ENCODE measurements at places on chromosomes 6 and 20.

- H3K4me3 ChIP-seq: no peak overlapping the region
- H3K27ac ChIP-seq: no peak overlapping the region
- no peak for DNase-seq
- no peaks in the 10 kb centered on the region for H3K36me3 ChIP-seq
- no peaks in the 10 kb centered on the region for H3K4me1 ChIP-seq
- no peaks in the 10 kb centered on the region for H3K27me3 ChIP-seq
These were observed 15.6 kb downstream of the HAO1 start for GRCh38 chr20:7924692-7925091.

- H3K27ac ChIP-seq: no peak overlapping the region
- H3K4me1 ChIP-seq: no peaks in the 10 kb centered on the region
- H3K36me3 ChIP-seq: no peaks in the 10 kb centered on the region
- DNase-seq: no peak
- H3K4me3 ChIP-seq: no peak overlapping the region
These were observed 88.8 kb downstream of the THEMIS start for GRCh38 chr6:127811900-127812570.

- peaks cover 1% of the 10 kb centered on the region for H3K4me1 ChIP-seq
- no peaks in the 10 kb centered on the region for H3K36me3 ChIP-seq
- H3K27me3 ChIP-seq: no peaks in the 10 kb centered on the region
- H3K4me3 ChIP-seq: no peak overlapping the region
- no peak overlapping the region for H3K27ac ChIP-seq
These were observed 149.9 kb upstream of the QKI start for GRCh38 chr6:163264662-163265035.

DNA sequence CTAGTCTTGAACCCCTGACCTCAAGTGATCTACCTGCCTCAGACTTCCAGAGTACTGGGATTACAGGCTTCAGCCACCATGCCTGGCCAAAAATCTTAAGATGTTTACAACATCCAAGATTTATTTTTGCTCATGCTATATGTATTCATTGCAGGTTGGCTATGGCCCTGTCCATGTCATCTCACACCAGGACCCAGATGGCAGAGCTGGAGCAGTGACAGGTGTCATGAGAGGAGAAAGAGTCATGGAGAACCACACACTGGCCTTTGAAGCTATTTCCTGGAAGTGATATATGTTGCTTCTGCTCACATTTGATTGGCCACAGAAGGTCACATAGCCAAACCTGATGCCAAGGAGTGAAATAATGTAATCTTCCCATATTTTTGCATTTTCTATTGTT is 13.8 kb upstream of the DDR1 start:
- no peaks in the 10 kb centered on the region for H3K4me1 ChIP-seq
- no peaks in the 10 kb centered on the region for H3K27me3 ChIP-seq
- no peak overlapping the region for H3K4me3 ChIP-seq
- no peak overlapping the region for H3K27ac ChIP-seq

DNA sequence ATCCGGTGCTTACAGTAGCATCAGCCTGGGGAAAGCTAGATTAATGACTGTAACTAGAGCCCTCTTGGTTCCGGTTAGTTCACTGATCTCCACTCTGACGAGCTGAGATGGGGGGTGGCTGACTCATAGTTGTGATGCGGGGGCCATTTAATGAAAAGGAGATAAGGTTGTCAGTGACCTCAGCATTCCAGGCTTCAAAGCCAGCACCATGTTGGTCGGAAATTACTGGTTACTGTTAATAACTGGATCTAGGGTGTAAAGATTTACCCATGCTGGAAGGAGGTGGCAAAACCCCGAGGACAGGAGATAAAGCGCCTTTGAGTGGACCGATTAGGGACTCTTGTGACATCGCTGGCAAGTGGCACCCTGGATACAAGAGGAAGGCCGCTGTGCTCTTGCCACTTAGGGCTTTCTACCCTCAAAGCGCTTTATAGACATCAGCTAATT is 21.1 kb downstream of the FOXC1 start:
- no peaks in the 10 kb centered on the region for H3K36me3 ChIP-seq
- H3K4me3 ChIP-seq: no peak overlapping the region
- H3K27me3 ChIP-seq: no peaks in the 10 kb centered on the region
- no peaks in the 10 kb centered on the region for H3K4me1 ChIP-seq
- no peak overlapping the region for H3K27ac ChIP-seq

GRCh38 chr6:45714741-45715507 is 300.7 kb downstream of the CLIC5 start:
- H3K36me3 ChIP-seq: no peaks in the 10 kb centered on the region
- H3K4me1 ChIP-seq: no peaks in the 10 kb centered on the region
- no peak overlapping the region for H3K4me3 ChIP-seq
- no peaks in the 10 kb centered on the region for H3K27me3 ChIP-seq
- H3K27ac ChIP-seq: no peak overlapping the region
- peak; percentile 35 for DNase-seq

DNA sequence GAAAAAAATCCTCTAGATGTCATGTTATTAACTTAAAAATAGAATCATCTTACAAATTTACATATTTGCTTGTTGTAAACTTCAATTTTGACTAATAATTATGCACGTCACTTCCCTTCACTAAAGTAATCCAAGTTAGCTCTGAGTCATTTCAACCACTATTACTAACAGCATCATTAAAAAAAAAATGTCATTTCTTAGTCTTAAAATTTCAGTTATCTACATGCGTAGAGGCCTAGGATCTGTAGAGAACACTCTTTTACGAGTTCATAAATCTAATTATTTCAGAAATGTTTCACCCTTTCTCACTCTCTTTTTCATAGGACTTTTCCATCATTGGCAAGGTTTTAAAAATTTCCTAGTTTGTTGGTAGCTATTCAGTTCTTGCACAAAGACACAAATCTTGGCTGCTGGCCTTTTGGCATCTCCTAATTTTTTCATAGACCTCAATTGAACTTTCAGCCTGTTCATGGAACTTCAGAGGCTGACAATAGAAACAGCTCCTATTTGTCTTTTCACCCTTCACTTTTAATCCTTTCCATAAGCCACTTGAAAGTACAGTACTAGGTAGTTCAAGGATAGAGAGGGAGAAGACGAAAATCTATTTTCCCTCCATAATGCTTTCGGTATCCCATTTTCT is 61.5 kb downstream of the OGFRL1 start:
- H3K4me3 ChIP-seq: no peak overlapping the region
- no peaks in the 10 kb centered on the region for H3K27me3 ChIP-seq
- H3K4me1 ChIP-seq: no peaks in the 10 kb centered on the region
- no peak overlapping the region for H3K27ac ChIP-seq
- DNase-seq: no peak
- no peaks in the 10 kb centered on the region for H3K36me3 ChIP-seq

GRCh38 chr6:108581237-108581931 is 20.7 kb downstream of the FOXO3 start:
- no peak for DNase-seq
- no peaks in the 10 kb centered on the region for H3K27me3 ChIP-seq
- H3K36me3 ChIP-seq: no peaks in the 10 kb centered on the region
- peaks cover 52% of the 10 kb centered on the region for H3K4me1 ChIP-seq
- peak overlapping the region; percentile 6 for H3K4me3 ChIP-seq

GRCh38 chr20:59351157-59352040 is 51.0 kb downstream of the EDN3 start:
- H3K36me3 ChIP-seq: no peaks in the 10 kb centered on the region
- no peak for DNase-seq
- H3K27ac ChIP-seq: no peak overlapping the region
- H3K4me3 ChIP-seq: no peak overlapping the region

GRCh38 chr20:16599257-16599656 is 26.0 kb upstream of the KIF16B start:
- H3K27ac ChIP-seq: no peak overlapping the region
- H3K27me3 ChIP-seq: no peaks in the 10 kb centered on the region
- H3K4me3 ChIP-seq: no peak overlapping the region

GRCh38 chr6:109445382-109445781 is 4.9 kb downstream of the SMPD2 start:
- H3K4me1 ChIP-seq: peaks cover 11% of the 10 kb centered on the region
- H3K27me3 ChIP-seq: no peaks in the 10 kb centered on the region
- no peak overlapping the region for H3K4me3 ChIP-seq
- no peak for DNase-seq

DNA sequence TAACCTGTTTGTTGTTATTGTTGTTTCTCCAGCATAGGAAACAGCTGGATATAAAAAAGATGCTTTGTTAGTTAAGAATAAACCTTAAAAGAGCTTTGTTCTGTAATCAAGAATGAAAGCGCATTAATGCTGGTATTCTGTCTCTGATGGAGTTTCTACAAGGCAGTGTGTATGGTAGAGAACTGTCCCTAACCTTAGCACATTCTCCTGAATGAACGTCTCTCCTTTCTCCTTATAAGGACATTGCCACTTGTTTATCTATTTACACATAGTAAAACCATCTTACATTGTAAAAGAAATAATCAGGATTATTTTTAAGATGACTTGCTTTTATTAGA is 33.8 kb upstream of the LCA5 start:
- peak overlapping the region; percentile 8 for H3K4me3 ChIP-seq
- H3K27ac ChIP-seq: no peak overlapping the region
- DNase-seq: no peak

DNA sequence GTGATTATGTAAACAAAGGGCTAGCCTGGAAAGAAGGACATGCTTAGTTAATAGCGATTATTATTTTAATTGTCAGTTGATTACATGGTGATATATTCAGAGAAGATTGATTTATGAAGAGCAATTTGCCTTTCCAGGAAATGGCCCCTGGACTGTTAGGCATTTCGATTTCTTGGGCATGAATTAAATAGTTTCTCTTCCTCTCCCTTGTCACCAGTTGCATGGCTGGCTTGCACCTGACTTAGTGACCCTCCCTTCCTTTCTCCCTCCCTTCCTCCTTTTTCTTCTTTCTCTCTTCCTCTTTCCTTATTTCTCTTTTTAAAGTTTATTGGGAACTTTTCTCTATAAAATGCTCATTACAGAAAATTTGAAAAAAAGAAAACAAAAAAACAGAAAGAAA is 235.4 kb downstream of the CDC5L start:
- H3K27ac ChIP-seq: no peak overlapping the region
- H3K27me3 ChIP-seq: no peaks in the 10 kb centered on the region
- H3K4me1 ChIP-seq: no peaks in the 10 kb centered on the region
- H3K4me3 ChIP-seq: no peak overlapping the region

GRCh38 chr6:26493258-26493657 is 6.8 kb upstream of the BTN1A1 start:
- H3K4me1 ChIP-seq: no peaks in the 10 kb centered on the region
- H3K27ac ChIP-seq: no peak overlapping the region
- no peak overlapping the region for H3K4me3 ChIP-seq
- DNase-seq: no peak
- H3K36me3 ChIP-seq: no peaks in the 10 kb centered on the region

DNA sequence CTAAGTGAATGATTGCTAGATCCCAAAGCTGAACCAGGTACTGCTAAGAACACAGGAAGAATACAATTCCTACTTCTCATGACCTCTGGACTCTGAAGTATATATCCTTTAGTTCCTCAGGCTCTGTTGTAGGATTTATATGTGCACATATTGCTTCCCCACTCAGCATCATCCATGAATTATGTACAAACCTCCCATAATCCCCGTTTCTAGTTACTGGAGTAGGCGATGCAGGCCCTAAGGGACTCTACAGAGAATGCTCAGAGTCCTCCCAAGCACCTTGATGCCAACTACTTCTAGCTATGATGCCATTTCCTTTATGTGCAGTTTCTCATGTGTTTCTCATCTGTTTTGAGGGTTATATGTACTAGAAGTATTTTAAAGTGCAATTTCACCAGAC is 154.9 kb upstream of the EPHA7 start:
- H3K4me1 ChIP-seq: no peaks in the 10 kb centered on the region
- no peaks in the 10 kb centered on the region for H3K36me3 ChIP-seq
- H3K27ac ChIP-seq: no peak overlapping the region
- DNase-seq: no peak

- no peaks in the 10 kb centered on the region for H3K4me1 ChIP-seq
- no peak overlapping the region for H3K4me3 ChIP-seq
- H3K36me3 ChIP-seq: no peaks in the 10 kb centered on the region
- no peak overlapping the region for H3K27ac ChIP-seq
- no peak for DNase-seq
These were observed 25.9 kb upstream of the ATXN1 start for GRCh38 chr6:16787128-16787682.

- no peaks in the 10 kb centered on the region for H3K4me1 ChIP-seq
- no peaks in the 10 kb centered on the region for H3K36me3 ChIP-seq
- H3K27ac ChIP-seq: no peak overlapping the region
- no peak overlapping the region for H3K4me3 ChIP-seq
- no peaks in the 10 kb centered on the region for H3K27me3 ChIP-seq
These were observed 527.7 kb downstream of the ADGRB3 start for GRCh38 chr6:69162811-69163210.

GRCh38 chr6:30990422-30991086 is 7.0 kb downstream of the MUC21 start:
- no peaks in the 10 kb centered on the region for H3K4me1 ChIP-seq
- no peak overlapping the region for H3K4me3 ChIP-seq
- no peak for DNase-seq
- no peaks in the 10 kb centered on the region for H3K27me3 ChIP-seq
- no peaks in the 10 kb centered on the region for H3K36me3 ChIP-seq
- H3K27ac ChIP-seq: no peak overlapping the region

DNA sequence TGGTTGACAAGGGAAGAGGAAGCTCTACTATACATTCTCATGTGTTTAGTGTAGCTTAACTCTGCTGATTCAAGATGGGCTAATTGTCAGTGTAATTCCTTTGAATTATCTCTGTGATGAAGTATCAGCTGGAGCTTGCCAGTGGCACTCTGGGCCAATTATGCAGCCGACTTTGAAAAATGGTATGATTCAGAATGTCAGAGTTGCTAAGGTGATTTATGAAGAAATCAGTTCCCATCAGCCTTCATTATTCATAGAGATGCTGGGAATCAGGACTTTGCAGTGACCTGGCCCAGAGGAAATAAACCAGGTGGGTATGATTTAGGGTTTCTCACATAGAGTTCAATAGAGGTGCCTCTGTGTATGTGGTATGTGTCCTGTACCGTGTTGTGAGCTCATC is 33.4 kb downstream of the KCNS1 start:
- H3K4me3 ChIP-seq: no peak overlapping the region
- no peaks in the 10 kb centered on the region for H3K36me3 ChIP-seq
- no peaks in the 10 kb centered on the region for H3K27me3 ChIP-seq
- DNase-seq: no peak
- no peaks in the 10 kb centered on the region for H3K4me1 ChIP-seq
- H3K27ac ChIP-seq: no peak overlapping the region

GRCh38 chr6:95545226-95545625 is 32.1 kb upstream of the MANEA start:
- no peaks in the 10 kb centered on the region for H3K27me3 ChIP-seq
- H3K4me3 ChIP-seq: no peak overlapping the region
- no peaks in the 10 kb centered on the region for H3K36me3 ChIP-seq
- DNase-seq: no peak
- no peaks in the 10 kb centered on the region for H3K4me1 ChIP-seq
